ENCODE measurements at places on chromosomes 7 and 10. TPM values are rescaled to one million over a fixed set of nuclear protein-coding genes. Genes with fewer than 3 reads are reported as not detected.

DNA sequence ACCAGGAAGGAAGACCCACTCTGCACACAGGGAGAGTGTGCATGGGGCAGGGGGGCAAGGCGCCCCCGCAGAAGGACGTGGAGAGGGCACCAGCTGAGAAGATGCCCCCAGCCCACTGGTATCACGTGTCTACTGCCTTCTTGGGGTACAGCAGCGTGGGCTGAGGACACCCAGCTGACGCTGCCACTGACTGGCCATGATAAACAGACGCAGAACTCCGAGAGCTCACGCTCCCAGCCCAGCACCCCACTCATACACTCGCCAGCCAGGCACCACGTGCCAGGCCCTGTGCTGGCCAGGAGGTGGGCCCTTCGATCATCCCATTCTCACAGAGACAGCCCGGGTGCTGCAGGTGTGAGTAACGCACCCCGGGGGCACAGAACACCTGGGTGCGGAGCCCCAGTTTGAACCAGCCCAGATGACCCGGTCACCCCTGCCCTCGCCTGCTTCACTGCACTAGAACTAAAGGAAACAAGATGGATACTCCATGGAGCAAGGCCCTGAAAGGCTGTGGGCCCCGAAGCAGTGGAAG is 199.8 kb downstream of the MAD1L1 start:
- H3K4me1 ChIP-seq: no peaks in the 10 kb centered on the region
- no peaks in the 10 kb centered on the region for H3K27me3 ChIP-seq
- peaks cover 6% of the 10 kb centered on the region for H3K36me3 ChIP-seq
- DNase-seq: no peak
- no peak overlapping the region for H3K4me3 ChIP-seq
- no peak overlapping the region for H3K27ac ChIP-seq

DNA sequence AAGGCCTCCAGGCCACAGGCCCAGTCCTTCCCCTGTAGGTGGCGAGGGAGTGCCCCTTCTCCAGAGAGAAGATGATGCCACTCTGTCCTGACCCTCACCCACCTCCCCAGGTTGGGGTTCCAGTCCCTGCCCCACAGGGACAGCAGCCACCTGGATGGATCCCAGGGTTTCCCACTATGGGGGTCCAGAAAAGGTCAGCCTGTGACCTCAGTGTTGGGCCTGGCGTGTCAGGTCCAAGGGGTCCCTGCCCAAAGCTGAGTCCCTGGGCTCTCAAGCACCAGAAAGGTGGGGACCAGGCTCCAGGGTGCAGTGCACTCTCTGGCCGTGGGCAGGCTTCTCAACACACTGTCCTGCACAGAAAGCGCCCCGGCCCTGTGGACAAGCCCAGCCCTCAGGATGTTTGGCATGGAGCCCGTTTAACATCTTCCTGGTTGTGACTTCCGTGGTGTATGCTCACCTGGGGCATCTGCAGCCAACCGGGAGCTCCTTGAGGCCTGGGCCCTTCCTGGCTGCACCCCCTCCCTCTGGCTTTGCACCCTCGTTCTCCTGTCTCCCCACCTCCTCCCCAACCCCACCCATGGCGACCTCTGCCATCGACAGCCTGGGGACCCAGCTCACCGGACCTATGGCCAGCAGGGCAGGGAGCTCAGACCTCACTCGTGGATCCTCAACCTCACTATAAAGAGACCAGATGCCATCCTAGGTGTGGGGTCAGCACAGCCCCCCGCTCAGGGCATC is 58.3 kb upstream of the PPP2R2D start:
- no peaks in the 10 kb centered on the region for H3K36me3 ChIP-seq
- H3K4me1 ChIP-seq: no peaks in the 10 kb centered on the region
- no peak for DNase-seq
- no peak overlapping the region for H3K27ac ChIP-seq
- H3K4me3 ChIP-seq: no peak overlapping the region

DNA sequence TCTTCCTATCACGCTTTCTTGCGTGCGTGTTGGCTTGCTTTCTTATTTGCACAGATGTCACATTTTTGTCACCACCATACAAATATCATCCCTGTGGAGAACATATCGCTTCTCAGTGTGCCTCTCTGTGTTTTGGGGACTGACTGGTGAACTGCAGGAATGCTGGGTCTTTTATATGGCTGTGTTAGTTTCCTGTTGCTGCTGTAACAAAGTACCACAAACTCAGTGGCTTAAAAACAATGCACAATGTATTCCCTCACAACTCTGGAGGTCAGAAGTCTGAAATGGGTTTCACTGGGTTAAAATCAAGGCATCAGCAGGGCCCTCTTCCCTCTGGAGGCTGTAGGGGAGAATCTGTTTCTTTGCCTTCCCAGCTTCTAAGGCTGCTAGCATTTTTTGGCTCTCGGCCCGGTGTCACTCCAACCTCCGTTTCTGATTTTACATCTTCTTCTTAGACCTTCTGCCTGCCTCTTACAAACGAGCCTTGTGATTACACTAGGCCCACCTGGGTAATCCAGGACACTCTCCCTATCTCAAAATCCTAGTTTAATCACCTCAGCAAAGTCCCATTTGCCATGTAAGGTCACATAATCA is 82.0 kb downstream of the LRMDA start:
- H3K4me3 ChIP-seq: no peak overlapping the region
- no peak overlapping the region for H3K27ac ChIP-seq
- H3K4me1 ChIP-seq: peaks cover 21% of the 10 kb centered on the region
- no peaks in the 10 kb centered on the region for H3K36me3 ChIP-seq
- no peaks in the 10 kb centered on the region for H3K27me3 ChIP-seq
- DNase-seq: no peak

GRCh38 chr7:149147752-149148653 is 750 bp downstream of the ZNF398 start:
- no peak for DNase-seq
- no peaks in the 10 kb centered on the region for H3K36me3 ChIP-seq
- H3K27me3 ChIP-seq: no peaks in the 10 kb centered on the region

- peaks cover 27% of the 10 kb centered on the region for H3K4me1 ChIP-seq
- no peak overlapping the region for H3K27ac ChIP-seq
- H3K27me3 ChIP-seq: no peaks in the 10 kb centered on the region
- DNase-seq: no peak
These were observed 32.4 kb downstream of the KMT2E start for GRCh38 chr7:105046414-105046813.

DNA sequence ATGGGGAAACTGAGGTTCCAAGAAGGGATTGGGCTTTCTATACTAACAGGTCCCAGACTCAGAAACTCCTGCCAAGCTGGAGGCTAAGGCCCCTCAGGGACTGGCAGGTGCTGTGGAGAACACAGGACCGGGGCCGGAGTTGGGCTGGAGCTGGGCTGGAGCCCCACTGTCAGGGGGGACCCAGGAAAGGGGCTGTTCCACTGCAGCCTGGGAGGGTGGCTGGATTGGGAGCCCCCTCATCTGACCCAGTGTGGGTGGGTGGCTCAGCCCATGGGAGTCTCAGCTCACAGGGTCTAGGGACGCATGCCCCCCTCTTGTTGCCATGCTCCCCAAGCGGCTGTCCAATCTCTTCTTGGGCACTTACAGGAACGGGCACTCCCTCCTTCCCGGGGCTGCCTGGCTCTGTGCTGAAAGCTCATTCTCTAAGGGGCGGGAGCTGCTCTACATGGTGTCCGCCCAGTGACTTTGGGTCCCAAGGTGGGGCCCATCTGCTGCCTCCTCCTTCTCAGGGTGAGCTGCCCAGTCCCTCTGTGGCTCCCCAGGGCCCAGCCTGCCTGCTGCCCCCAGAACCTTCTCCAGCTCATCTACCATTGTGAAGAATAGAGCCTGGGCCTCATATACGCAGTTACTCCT is 126.5 kb downstream of the MYL10 start:
- no peaks in the 10 kb centered on the region for H3K27me3 ChIP-seq
- H3K4me3 ChIP-seq: no peak overlapping the region
- H3K4me1 ChIP-seq: no peaks in the 10 kb centered on the region
- no peak overlapping the region for H3K27ac ChIP-seq
- no peak for DNase-seq
- no peaks in the 10 kb centered on the region for H3K36me3 ChIP-seq

GRCh38 chr10:73509695-73510094 is 13.9 kb upstream of the PPP3CB start:
- H3K27ac ChIP-seq: no peak overlapping the region
- no peaks in the 10 kb centered on the region for H3K4me1 ChIP-seq
- no peak overlapping the region for H3K4me3 ChIP-seq
- no peaks in the 10 kb centered on the region for H3K36me3 ChIP-seq

The ZNF425 gene
- total RNA-seq: 5.1 TPM

The SFMBT2 gene
- 10.2 TPM for total RNA-seq

The IKZF1 gene
- total RNA-seq: 9.6 TPM

The GHRHR gene
- not detected for total RNA-seq

The UBTD1 gene
- 17.1 TPM for total RNA-seq
